Activated naive CD4-positive, alpha-beta T cell treated with anti-CD3 and anti-CD28 coated beads for 36 hours (primary cell): ENCODE measurements at places on chromosomes 3 and 15. TPM values are rescaled to one million over a fixed set of nuclear protein-coding genes. Genes with fewer than 3 reads are reported as not detected.

DNA sequence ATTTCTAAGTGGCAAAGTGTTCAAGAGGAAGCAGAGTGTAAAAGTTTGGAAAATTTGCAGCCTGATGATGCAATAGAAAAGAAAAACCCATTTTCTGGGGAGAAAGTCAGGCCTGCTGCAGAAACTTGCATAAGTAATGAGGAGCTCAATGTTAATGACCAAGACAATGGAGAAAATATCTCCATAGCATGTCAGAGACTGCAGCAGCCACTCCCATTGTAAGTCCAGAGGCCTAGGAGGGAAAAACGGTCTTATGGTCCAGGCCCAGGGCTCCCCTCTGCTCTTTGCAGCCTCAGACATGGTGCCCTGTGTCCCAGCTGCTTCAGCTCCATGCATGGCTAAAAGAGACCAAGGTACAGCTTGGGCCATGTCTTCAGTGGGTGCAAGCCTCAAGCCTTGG lies 96.6 kb upstream of the GMNC start:
- no peak for DNase-seq

DNA sequence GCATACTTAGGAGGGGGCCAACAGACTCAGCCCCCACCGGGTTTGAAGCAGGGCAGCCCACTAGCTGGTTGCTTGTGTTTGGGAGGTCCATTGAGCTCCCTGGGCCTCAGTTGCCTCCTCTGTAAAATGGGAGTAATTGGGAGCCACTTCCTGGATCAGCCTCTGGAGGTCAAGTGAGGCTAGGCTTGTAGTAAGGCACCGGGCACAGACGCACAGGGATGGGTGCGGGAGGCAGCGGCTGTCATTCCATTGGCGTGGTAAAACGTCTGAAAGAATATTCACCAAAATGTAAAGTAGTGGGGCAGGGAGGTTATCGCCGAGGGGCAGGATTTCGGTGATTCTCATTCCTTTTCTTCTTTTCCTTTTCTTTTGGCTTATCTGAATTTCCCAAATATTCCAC lies 64.6 kb downstream of the TLE3 start:
- DNase-seq: no peak

DNA sequence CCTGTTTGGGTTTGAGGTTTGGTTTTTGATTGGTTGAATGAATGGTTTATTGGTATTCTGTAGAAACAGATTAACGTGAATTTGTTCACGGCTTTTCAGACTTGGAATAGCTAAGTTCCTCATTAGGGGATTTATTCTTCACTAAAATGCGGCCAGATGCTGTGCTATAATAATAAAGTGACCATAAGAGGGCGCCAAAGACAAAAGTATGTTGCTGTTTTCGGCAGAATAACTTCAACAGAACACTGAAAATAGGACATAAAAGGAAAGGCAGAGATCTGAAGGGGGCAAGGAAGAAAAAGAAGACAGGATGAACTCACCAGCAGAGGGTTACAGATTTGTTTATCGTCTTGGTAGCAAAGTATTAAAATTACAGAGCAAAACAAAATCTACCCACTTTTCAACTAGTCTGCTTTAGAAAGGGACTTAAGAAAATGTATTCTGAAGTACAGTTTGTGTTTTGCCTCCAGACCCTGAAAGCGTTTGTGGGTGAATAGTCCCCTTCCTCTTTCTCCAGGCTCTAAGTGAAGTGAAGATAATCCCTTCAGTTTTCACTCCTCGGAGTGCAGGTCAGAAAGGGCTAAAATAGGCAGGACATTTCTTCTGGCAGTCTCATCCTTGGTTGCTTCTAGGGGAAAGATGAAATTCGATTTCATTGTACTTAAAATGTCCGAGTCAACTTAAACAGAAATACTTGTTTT lies 147.6 kb downstream of the IL20RB start:
- DNase-seq: peak; percentile 25

DNA sequence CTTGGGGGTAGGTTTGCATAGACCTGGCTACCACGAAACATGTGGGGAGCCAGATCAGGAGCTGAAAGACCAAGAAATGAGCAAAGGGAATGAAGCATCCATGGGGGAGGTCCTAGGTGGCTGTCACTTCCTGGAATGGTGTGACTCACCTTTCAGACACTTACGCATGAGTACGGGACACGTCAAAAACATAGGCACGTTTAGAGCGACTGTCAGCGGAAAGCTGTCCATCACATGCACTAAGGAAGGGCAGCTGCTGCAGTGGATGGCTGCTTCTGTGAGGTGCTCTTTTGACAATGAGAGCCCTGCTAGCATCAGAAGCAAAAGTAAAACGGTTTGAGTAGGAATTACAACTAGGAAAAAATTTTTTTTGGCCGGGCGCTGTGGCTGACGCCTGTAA lies 244.6 kb upstream of the CCDC54 start:
- no peak for DNase-seq

The SLC2A2 gene
- not detected for total RNA-seq

- DNase-seq: no peak
These were observed 111.5 kb upstream of the SLCO3A1 start for GRCh38 chr15:91741986-91742385.

DNA sequence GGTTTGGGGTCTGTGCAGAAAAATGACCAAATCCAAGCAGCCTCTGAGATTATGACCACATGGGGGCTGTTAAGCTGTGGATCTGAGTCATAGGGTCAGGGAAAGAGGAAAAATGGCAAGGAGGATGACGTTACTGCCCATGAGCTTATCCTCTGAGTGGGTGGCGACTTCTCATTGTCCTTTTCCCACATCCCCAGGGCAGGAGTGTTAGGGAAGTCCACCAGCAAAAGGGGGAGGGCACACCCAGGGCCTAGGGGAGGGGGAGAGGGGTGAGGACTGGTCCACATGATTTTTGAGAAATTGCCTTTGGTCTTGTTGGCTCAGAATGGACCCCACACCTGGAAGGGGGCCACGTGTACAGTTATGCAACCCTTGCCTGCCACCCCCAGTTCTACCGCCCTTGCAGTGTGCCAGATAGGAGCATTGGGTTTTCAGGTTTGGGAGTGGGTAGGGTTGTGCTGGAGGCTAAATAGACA lies 2.6 kb downstream of the CD276 start:
- no peak for DNase-seq

The TMCO5A gene
- not detected for total RNA-seq

DNA sequence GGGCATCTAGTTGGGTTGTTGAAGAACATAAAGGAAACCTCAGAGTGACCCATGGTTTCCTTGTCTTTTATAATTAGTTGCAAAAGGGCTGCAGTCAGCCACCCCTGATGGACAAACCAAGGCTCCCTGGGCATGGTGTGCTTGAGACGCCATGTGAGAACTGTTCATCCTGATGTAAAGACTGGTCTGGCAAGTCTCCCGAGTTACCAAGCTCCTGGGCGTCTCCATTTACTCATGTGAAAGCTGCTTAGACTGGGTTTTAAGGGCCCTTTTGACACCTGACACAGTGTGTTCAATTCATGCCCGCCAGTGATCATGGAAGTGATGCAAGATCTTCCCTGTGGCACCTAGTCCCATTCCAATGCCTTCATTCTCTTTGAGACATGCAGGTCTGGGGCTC lies 49.4 kb downstream of the GRK7 start:
- DNase-seq: no peak

GRCh38 chr3:65674226-65674625 lies 364.5 kb downstream of the MAGI1 start:
- DNase-seq: no peak

The P3H2 gene
- total RNA-seq: not detected

- no peak for DNase-seq
These were observed 1260.4 kb downstream of the ROBO1 start for GRCh38 chr3:78507196-78507984.

GRCh38 chr3:69491975-69492374 lies 106.1 kb upstream of the FRMD4B start:
- no peak for DNase-seq

The UBA5 gene
- total RNA-seq: 40.8 TPM

- peak; percentile 45 for DNase-seq
These were observed 602.8 kb downstream of the FOXP1 start for GRCh38 chr3:70980646-70981170.

DNA sequence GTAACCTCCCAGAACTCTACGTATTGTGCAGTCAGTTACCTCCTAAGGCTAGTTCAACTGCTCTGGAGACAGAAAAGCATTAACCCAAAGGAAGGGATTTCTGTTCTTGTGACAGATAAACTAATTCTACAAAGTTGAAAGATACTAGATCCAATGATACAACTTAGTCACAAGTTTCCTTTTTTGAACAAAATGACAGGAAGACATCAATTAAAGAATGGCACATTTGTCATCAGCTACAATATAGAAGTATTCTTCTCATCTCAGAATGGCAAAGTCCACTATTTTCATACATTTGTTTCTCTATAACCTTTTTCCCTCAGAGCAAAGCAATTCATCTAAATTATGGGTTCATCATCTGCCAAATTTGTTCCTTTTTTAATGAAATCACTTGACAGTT lies 43.7 kb downstream of the ISL2 start:
- no peak for DNase-seq

- DNase-seq: no peak
These were observed 117.2 kb downstream of the ADCY5 start for GRCh38 chr3:123331651-123332050.

The CPNE9 gene
- not detected for total RNA-seq

- DNase-seq: peak; percentile 73
These were observed 117.6 kb upstream of the EIF1B start for GRCh38 chr3:40191850-40192448.

The CCR3 gene
- not detected for total RNA-seq

GRCh38 chr3:115789481-115789880 lies 166.2 kb downstream of the GAP43 start:
- no peak for DNase-seq

DNA sequence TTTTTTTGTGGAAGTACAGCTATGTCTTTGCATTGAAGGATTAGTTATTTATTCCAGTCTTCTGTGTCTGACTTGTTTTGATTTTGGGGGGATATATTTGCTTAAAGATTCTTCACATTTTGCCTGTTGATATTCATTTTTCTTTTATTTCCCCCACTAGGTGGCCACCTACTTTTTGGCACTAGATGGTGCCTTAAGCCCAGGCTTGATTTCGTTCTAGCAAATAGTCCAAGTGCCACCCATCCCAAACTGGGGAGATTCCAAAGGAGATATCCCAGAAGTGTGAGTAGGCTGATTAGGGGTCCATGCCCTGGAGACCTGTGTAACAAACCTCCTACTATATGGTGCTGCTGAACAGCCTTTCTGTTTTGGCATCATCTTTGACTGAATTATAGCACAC lies 80.0 kb upstream of the SPATA16 start:
- no peak for DNase-seq

DNA sequence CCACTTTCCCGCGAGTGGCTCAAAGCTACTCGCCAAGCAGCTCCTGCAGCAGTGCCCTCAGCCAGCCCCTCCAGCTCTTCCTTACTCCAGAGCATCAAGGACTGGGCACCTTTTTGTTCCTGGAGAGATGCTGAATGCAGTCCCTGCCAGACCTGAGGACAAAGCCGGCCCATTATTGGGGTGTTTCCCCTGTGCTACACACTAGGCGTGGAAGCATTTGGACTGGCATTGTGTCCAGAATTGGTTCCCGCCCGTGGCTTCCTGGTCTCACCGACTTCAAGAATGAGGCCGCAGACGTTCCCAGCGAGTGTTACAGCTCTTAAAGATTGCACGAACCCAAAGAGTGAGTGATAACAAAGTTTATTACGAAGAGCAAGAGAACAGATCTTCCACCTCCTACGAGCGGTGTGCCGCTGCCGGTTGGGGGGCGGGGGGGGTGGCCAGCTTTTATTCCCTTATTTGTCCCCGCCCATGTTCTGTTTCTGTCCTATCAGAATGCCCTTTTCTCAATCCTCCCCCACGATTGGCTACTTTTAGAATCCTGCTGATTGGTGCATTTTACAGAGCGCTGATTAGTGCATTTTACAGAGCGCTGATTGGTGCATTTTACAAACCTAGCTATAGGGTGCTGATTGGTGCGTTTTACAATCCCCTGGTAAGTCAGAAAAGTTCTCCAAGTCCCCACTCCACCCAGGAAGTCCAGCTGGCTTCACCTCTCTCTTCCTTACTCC lies 62.4 kb downstream of the NSMCE3 start:
- no peak for DNase-seq

GRCh38 chr3:10975695-10976234 lies 16.8 kb upstream of the SLC6A1 start:
- no peak for DNase-seq

DNA sequence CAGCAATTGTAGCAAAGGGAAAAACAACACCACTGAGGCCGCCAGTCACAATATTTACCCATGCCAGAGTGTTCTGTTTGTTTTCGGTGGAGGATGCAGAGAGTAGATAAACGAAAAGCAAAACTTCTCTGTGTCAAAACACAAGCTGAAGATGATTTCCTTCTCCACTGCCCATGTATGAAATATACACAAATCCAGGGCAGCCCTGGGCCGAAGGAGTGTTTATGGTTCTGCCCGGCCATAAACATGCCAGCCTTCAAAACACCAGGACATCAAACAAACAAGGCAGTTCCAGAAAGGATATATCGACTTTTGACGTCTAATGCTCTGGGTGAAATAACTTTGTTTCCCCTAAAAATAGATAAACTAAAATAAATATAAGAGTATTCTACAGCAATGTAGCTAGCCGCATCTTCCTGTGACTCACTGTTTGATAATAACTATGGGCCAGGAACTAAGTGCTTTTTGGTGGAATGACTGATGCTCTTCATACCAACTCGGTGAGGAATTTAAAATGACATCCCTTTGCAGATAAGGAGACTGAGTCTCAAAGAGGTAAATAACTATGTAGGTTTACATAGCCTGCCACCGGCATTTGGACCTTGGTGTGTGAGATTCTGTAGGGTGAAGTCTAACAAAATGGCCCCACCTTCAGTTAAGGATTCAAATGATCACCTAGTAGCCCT lies 82.8 kb downstream of the MAGI1 start:
- no peak for DNase-seq

The ALPK3 gene
- 0.02 TPM for total RNA-seq

DNA sequence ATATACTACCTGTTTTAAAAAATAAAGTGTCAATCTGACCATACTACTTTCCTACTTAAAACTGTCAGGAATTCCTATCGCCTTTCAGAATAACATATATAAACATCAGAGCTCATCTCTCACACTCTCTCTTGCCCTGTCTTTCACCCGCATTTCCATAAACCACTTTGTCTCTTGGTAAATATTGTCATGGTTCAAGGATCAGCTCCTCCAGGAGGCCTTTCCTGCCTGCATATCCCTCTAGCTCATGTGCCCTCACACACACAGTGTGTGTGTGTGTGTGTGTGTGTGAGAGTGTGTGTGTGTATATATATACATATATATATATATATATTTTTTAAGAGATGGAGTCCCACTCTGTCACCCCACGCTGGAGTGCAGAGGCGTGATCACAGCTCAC lies 6.7 kb downstream of the SUMF1 start:
- DNase-seq: no peak

- no peak for DNase-seq
These were observed 409.0 kb downstream of the TUSC7 start for GRCh38 chr3:117118604-117119003.

GRCh38 chr3:28198161-28198560 lies 43.3 kb upstream of the CMC1 start:
- DNase-seq: no peak

The CLDN11 gene
- total RNA-seq: not detected

GRCh38 chr3:181881749-181882148 lies 170.0 kb downstream of the SOX2 start:
- DNase-seq: no peak

The HCLS1 gene
- 248 TPM for total RNA-seq

- no peak for DNase-seq
These were observed 53.1 kb upstream of the PRR23E start for GRCh38 chr3:127139601-127140500.

GRCh38 chr3:169512991-169513390 lies 150.5 kb downstream of the MECOM start:
- no peak for DNase-seq

- no peak for DNase-seq
These were observed 360.4 kb upstream of the ADAMTS9 start for GRCh38 chr3:65048151-65048550.

The LRRN1 gene
- 0.67 TPM for total RNA-seq
